ENCODE measurements at places on chromosomes 6 and 20.

- DNase-seq = no peak
Observed at GRCh38 chr6:51936531-51937290, 150.7 kb downstream of the PKHD1 start.

DNA sequence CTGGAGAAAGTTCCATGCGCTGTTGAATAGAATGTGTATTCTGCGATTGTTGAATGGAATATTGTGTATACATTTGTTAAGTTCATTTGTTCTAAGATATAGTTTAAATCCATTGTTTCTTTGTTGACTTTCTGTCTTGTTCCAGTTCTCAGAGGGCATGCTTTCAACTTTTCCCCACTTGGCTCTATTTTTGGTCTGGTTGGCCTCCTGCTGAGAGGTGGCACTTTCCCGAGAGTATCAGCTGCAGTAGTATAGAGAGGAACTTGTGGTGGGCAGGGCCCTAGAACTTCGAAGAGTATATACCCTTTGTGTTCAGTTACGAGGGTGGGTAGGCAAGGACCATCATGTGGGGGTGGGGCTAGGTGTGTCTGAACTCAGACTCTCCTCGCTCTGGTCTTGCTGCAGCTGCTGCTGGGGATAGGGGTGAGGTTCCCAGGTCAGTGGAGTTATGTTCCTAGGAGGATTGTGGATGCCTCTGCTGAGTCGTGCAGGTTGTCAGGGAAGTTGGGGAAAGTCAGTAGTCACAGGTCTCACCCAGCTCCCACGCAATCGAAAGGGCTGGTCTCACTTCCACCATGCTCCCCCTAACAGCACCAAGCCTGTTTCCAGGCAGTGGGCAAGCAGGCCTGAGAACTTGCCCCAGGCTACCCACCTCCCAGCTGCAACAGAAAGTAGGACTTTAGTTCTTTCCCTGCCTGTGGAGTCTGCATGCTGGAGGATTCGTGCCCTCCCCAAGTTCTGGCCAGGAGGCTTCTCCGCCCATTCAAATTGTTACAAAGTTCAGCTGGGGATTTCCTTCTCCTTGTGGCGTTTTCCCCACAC, 118.9 kb upstream of the SSTR4 start:
- DNase-seq = no peak

DNA sequence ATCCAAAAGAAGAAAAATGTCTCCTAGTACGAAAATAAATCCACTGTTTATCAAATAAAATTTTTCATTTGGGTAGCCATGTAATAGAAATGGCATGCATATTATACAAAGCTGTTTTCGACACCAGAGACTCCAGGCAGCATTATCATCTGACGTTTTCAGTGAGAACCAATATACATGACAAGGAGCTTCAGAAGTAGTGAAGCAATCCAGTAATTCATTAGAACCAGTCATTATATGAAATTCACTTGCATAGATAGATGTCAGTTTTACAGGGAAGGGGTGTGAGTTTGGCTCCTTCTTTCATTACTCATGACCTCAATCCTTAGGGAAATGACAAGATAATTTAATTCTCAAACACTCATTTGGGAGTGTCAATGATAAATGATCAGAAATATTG, 14.7 kb downstream of the HTR1B start:
- no peak for DNase-seq

DNA sequence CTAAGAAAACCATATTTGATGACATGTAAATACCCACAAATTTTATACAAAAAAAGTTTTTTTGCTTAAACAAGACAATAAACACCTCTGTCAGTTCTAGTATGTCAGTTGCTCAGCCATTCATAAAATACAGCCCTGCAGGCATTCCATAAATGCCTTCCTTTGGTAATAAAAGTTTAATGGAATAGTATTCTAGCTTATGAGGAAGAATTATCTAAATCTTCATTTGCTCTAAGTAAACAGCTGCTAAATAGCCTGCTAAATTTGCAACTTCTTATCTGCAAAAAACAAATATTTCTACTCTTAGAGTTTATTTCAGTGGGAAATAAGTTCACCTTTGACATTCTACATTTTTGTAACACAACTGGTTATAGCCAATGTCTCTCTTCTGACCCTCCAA, 108.8 kb downstream of the SMLR1 start:
- DNase-seq = no peak

GRCh38 chr20:62303062-62303339, 204 bp downstream of the ADRM1 start:
- DNase-seq = no peak

- peak; percentile 63 for DNase-seq
Observed at GRCh38 chr6:26232940-26233648, 131.9 kb upstream of the BTN3A2 start.

GRCh38 chr20:49567421-49568277, at the start of gene PTGIS:
Gene PTGIS, minus strand, starts transcription at chr20:49568137. Its CDS starts 21 bp downstream, at chr20:49568116.
- DNase-seq = no peak

DNA sequence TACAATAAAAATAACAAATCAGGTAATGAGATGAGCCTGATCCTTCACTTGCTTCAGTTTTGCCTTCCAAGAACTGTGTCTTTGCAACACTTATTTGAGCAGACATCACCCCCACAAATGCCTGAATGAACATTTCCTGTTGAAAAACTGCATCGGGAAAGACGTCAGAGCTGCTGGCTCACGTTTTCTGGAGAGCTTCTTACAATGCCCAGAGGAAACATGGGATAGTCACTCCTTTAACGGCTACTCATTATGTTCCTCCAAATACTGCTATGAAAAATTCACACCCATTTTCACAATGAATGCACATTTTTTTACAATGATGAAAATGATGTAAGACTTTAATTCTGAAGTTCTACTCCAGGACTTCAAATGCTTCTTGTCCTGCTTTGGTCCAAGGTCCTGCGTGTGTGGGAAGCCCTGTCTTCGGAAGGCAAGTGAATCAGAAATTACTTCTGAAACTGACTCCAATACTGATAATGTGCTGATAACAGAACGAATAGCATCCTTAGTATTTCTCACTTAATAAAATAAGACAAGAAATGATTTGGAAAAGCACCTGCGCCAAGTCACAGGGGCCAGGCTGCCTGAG, 238.0 kb downstream of the ANKRD60 start:
- DNase-seq = no peak

DNA sequence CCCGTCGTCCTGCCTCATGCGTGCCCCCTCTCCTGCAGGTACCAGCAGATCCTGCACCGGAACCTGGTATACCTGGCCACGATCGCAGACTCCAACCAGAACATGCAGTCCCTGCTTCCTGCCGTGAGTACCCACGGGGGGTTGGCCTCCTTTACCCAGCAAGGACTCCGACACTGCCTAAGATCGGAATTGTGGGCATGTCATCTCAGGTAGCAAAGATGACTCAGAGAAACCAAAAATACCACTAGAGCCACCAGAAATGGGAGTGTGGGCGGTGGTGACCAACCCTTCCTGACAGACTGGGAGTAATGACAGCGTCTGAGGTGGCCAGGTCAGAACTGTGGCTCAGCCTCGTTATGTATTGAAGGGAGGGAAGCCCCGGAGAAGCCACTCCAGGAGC, 16.3 kb downstream of the SS18L1 start:
- DNase-seq = peak; percentile 92

- DNase-seq = no peak
Observed at GRCh38 chr6:44809258-44809657, 421.8 kb downstream of the CDC5L start.

GRCh38 chr6:133202610-133203343, 38.4 kb upstream of the EYA4 start:
- DNase-seq = no peak

GRCh38 chr20:63129376-63129965, 86.5 kb downstream of the YTHDF1 start:
- no peak for DNase-seq

DNA sequence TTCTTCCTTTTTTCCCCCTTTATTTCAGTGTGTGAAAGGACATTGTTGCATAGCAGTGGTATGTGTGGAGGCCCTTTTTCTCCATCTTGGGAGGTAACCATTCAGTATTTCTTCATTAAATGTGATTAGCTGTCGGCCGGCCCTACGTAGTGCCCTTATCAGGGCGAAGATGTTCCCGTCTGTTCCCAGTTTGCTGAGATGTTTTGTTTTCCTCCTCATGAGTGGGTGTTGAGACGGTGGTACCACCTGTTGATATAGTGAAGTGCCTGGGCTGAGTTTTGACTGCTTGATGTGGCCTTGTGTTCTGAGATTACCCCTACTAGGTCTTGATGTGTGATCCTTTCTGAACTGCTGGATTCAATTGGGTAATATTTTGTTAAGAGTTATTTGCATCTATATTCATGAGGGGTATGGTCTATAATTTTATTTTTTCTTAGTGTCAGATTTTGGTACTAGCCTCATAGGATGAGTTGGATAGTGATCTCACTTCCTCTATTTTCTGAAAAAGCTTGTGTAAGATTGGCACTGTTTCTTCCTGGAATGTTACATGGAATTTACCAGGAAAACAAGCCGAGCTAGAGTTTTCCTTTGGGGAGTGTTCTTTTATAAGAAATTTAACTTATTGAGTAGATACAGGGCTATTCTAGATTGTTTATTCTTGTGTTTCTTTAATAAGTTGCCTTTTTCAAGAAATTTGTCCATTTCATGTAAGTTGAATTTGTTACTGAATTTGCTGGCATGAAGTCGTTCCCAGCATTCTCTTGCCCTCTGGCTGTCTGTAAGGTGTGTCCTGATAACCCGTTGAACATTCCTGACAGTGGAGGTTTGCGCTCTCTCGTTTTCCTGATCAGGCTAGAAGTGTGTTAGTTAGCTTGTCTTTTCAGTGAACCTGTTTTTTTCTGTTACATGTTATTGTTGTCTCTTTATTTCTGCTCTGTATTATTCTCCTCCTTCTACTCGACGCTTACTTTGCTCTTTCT, 4.3 kb downstream of the MTG2 start:
- DNase-seq = no peak

- DNase-seq = no peak
Observed at GRCh38 chr6:44062771-44063560, 64.3 kb downstream of the MRPL14 start.

GRCh38 chr20:11379257-11380011, 538.3 kb upstream of the BTBD3 start:
- no peak for DNase-seq

- no peak for DNase-seq
Observed at GRCh38 chr20:4369119-4369797, 352.5 kb upstream of the PRND start.

Data from PC-9 (cell line).